Smooth muscle cell of trachea (primary cell): ENCODE measurements at places on chromosomes 5 and 9. TPM values are rescaled to one million over a fixed set of nuclear protein-coding genes. Genes with fewer than 3 reads are reported as not detected.

The C9orf50 gene
- 0.17 and 0.44 TPM in 2 replicates for total RNA-seq

The HIGD2A gene
- total RNA-seq = 22.8 and 52.8 TPM in 2 replicates

The ENC1 gene
- 16.1 and 25.6 TPM in 2 replicates for total RNA-seq

The SPATA31E1 gene
- total RNA-seq = not detected in 2 replicates

The TRIM36 gene
- total RNA-seq = 0.29 and 0.33 TPM in 2 replicates

The PAIP2 gene
- 47.8 and 77.2 TPM in 2 replicates for total RNA-seq

The PPP3R2 gene
- not detected in 2 replicates for total RNA-seq

The RNF20 gene
- total RNA-seq = 30.4 and 38.5 TPM in 2 replicates

The GPR107 gene
- total RNA-seq = 31.1 and 37.2 TPM in 2 replicates

The HCN1 gene
- total RNA-seq = not detected in 2 replicates

The KIAA1958 gene
- 1.3 and 1.5 TPM in 2 replicates for total RNA-seq

The CDX1 gene
- 0.15 and 0.17 TPM in 2 replicates for total RNA-seq

The MVB12B gene
- 3.2 and 3.8 TPM in 2 replicates for total RNA-seq

The THBS4 gene
- 0.87 and 11.9 TPM in 2 replicates for total RNA-seq

The UQCRQ gene
- 97.4 and 130 TPM in 2 replicates for total RNA-seq

The PAX5 gene
- total RNA-seq = not detected in 2 replicates

The SPINK13 gene
- not detected in 2 replicates for total RNA-seq

The SHISAL2B gene
- total RNA-seq = not detected in 2 replicates
